ENCODE measurements at places on chromosomes 1 and 21.
A peak's percentile ranks its signal among the peaks of the same experiment; 100 is the strongest.

DNA sequence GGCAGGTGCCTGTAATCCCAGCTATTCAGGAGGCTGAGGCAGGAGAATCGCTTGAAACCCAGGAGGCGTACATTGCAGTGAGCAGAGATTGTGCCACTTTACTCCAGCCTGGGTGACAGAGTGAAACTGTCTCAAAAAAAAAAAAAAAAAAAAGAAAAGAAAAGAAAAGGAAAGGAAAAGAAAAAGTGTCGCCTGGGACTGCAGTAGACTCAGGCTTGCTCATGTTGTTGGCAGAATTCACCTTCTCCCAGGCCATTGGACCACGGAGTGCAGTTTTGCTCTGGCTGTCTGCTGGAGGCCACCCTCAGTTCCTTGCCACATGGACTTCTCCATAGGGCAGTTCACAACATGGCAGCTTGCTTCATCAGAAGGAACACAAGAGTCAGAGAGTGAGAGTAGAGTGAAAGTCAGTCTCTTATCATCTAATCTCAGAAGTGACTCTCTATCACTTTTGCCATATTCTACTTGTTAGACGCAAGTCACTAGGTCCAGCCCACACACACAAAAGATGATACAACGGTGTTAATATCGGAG lies 29.2 kb downstream of the BCAS2 start:
- no peaks in the 10 kb centered on the region for H3K36me3 ChIP-seq
- no peak overlapping the region for H3K4me3 ChIP-seq
- DNase-seq = no peak
- H3K4me1 ChIP-seq = no peaks in the 10 kb centered on the region
- no peaks in the 10 kb centered on the region for H3K27me3 ChIP-seq

- H3K4me3 ChIP-seq = no peak overlapping the region
- H3K27me3 ChIP-seq = peaks cover 3% of the 10 kb centered on the region
- DNase-seq = no peak
- H3K4me1 ChIP-seq = no peaks in the 10 kb centered on the region
- H3K27ac ChIP-seq = no peak overlapping the region
These were observed 874.2 kb upstream of the ADGRL2 start for GRCh38 chr1:80926531-80926930.

DNA sequence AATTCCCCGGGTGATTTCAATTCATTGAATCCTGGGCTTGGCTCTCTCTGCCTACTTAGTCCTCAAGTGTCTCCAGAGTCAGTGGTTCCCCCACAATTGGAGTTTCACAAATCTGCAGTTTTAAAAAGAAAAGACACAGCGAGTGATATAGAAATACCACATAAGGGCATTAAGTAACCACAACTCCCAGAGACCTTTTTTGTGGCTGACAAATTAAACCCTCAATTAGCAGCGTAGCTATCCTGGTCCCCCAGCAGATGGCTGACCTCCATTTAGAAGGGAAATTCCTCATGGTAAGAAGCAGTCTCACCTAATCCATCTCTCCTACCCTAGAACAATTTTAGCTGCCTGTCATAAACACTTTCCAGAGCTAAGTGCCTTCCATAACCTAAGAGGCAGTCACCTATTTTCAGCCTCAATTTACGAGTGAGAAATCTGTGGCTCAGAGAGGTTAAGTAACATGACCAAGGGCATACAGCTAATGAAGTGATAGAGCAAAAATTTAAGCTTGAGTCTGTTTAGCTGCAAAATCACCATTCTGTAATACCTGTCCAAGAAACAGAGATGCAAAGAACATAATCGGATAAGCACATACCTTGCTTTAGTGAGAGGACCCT lies 56.0 kb upstream of the NBPF3 start:
- no peak for DNase-seq
- H3K36me3 ChIP-seq = peaks cover 11% of the 10 kb centered on the region
- H3K27ac ChIP-seq = no peak overlapping the region
- peaks cover 22% of the 10 kb centered on the region for H3K4me1 ChIP-seq
- H3K4me3 ChIP-seq = no peak overlapping the region

DNA sequence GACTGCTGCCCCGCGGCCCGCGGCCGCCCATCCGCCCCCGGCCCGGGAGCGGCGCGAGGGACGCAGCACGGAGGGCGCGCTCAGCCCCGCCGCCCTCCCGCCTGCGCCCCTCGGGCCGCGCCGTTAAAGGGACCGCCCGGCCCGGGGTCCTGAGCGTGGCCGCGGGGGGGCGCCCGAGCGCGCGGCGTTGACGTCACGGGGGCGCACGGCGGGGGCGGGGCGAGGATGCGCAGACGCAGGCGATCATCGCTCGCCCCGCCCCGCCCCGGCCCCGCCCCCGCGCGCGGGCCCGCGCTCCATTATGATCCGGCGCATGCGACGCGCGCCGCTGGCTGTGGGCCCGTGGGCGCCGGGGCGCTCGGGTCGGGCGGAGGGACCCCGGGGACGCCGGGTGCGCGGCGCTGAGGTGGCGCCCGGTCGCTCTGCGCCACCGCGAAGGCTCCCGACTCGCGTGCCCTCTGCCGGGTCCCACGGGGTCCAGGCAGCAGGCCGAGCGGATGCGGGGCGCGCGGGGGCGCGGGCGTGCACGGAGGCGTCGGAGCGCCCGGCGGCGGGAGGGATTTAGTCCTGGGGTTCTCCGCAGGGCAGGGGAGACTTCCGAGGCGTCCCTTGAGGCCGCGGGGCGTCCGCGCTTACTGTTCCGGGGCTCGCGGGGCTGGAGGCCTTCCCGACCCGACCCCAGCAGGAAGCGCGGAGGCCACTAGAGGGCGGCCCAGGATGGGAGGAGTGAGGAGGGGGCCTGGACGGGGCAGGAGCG lies at the start of gene DVL1:
Gene DVL1 (minus strand): TSS at position 163 of the 757 bp plus-strand sequence. CDS start 353 bp downstream, outside the sequence.
- no peaks in the 10 kb centered on the region for H3K36me3 ChIP-seq
- no peak within 1 kb of the TSS for H3K27ac ChIP-seq
- peaks cover 27% of the 10 kb centered on the region for H3K4me1 ChIP-seq
- peaks cover 11% of the 10 kb centered on the region for H3K27me3 ChIP-seq

DNA sequence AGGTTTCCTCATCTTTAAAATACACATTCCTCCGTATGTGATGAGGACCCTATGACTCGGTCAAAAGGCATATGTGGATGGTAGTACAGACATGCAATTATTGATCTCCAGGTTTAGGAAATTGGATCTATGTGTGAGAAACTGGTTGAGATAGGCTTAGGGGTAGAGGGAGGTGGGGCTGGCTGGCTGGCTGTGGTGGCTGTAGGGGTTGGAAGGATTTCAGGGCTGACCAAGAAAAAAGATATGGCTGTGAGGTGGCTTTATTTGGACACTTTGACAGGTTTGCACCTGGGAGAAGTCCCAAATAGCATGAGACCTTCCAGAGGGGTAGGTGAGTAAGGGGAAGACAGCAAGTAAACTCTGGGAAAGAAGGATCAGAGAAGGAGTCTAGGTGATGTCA lies 39.6 kb upstream of the ADAM30 start:
- H3K36me3 ChIP-seq = peaks cover 46% of the 10 kb centered on the region
- H3K27ac ChIP-seq = no peak overlapping the region
- no peak overlapping the region for H3K4me3 ChIP-seq
- no peaks in the 10 kb centered on the region for H3K27me3 ChIP-seq

- H3K36me3 ChIP-seq = no peaks in the 10 kb centered on the region
- no peak overlapping the region for H3K27ac ChIP-seq
- H3K4me1 ChIP-seq = peaks cover 24% of the 10 kb centered on the region
- no peak for DNase-seq
These were observed 9.3 kb downstream of the FAM151A start for GRCh38 chr1:54614024-54614423.

GRCh38 chr1:85467929-85468540 lies 3.1 kb upstream of the DDAH1 start:
- peaks cover 23% of the 10 kb centered on the region for H3K4me1 ChIP-seq
- H3K27ac ChIP-seq = no peak overlapping the region
- H3K36me3 ChIP-seq = no peaks in the 10 kb centered on the region
- no peak overlapping the region for H3K4me3 ChIP-seq
- H3K27me3 ChIP-seq = peaks cover 37% of the 10 kb centered on the region

GRCh38 chr1:38152351-38153065 lies 105.9 kb upstream of the POU3F1 start:
- DNase-seq = no peak
- H3K4me3 ChIP-seq = no peak overlapping the region
- peaks cover 29% of the 10 kb centered on the region for H3K4me1 ChIP-seq
- H3K27ac ChIP-seq = no peak overlapping the region

GRCh38 chr1:50808296-50808695 lies 151.8 kb downstream of the FAF1 start:
- no peak overlapping the region for H3K27ac ChIP-seq
- peaks cover 19% of the 10 kb centered on the region for H3K4me1 ChIP-seq
- no peaks in the 10 kb centered on the region for H3K27me3 ChIP-seq
- no peak overlapping the region for H3K4me3 ChIP-seq

GRCh38 chr21:28142697-28143096 lies 850.0 kb downstream of the LTN1 start:
- no peak overlapping the region for H3K4me3 ChIP-seq
- peaks cover 4% of the 10 kb centered on the region for H3K36me3 ChIP-seq
- no peak for DNase-seq
- H3K27ac ChIP-seq = no peak overlapping the region

GRCh38 chr21:38847556-38847955 lies 41.8 kb downstream of the ETS2 start:
- no peak for DNase-seq
- no peak overlapping the region for H3K27ac ChIP-seq
- no peak overlapping the region for H3K4me3 ChIP-seq
- H3K4me1 ChIP-seq = peaks cover 6% of the 10 kb centered on the region

DNA sequence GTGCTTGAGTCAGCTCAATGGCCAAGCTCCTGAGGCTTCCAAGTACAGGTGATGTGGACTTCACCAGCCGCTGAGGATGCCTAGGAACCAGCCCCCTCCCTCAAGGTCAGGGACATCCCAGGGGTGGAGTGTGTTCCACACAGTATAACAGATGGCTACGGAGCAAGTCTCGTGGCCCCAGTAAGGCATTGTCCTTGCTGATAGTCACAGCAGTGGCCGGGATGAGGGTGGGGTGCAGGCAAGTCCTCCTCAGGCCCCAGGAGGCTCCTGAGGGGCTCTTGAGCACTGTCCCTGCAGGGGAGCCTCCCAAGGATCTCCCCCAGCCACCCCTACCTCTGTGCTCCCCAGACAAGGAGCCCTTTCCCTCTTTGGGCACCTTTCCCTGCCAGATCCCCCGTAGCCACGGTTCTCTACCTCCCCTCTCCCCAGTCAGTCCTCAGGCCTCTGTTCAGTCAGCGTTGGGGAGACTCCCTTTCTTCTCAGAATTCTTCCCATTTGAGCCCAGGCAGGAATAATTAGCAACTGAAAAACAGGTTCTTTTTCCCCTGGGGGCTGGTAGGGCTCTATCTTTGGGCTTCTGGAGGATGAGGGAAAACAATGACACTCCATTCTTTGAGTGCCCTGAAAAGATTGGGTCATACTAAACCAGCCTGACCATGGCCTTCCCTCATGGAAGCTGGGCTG lies 7.1 kb upstream of the THEM5 start:
- H3K4me3 ChIP-seq = no peak overlapping the region
- no peak overlapping the region for H3K27ac ChIP-seq
- H3K4me1 ChIP-seq = peaks cover 21% of the 10 kb centered on the region
- peak; percentile 35 for DNase-seq
- H3K36me3 ChIP-seq = no peaks in the 10 kb centered on the region
- peaks cover 94% of the 10 kb centered on the region for H3K27me3 ChIP-seq

GRCh38 chr1:159791461-159791860 lies 10.7 kb downstream of the DUSP23 start:
- H3K4me3 ChIP-seq = no peak overlapping the region
- H3K27ac ChIP-seq = no peak overlapping the region
- no peaks in the 10 kb centered on the region for H3K4me1 ChIP-seq
- no peak for DNase-seq
- no peaks in the 10 kb centered on the region for H3K36me3 ChIP-seq
- H3K27me3 ChIP-seq = no peaks in the 10 kb centered on the region

DNA sequence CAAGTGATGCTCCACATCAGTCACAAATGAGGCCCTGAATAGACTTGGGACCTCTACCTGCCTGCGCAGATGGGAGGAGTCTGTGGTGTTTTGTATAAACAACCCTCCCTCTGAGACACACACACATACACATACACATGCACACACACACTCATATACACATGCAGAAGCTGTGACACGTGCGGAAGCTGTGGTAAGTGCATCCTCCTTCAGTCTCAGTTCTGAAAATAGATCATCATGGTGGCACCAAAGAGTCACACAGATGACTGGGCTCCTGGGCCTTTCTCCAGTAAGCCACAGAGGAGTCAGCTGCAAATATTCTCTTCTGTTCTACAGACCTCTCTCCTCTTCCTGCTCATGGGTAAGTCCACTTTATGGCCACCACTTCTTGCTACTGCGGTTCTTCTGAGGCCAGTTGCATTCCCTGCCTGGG lies at the start of gene LY9:
Gene LY9 (plus strand): TSS at position 224 of the 433 bp plus-strand sequence. CDS start 14 bp downstream, at position 238.
- H3K4me3 ChIP-seq = no peak within 1 kb of the TSS
- H3K36me3 ChIP-seq = no peaks in the 10 kb centered on the region
- no peak within 1 kb of the TSS for H3K27ac ChIP-seq
- DNase-seq = no peak
- no peaks in the 10 kb centered on the region for H3K27me3 ChIP-seq

GRCh38 chr1:32769524-32770220 lies 47.5 kb downstream of the YARS1 start:
- H3K27me3 ChIP-seq = no peaks in the 10 kb centered on the region
- no peak overlapping the region for H3K27ac ChIP-seq
- DNase-seq = no peak
- peaks cover 61% of the 10 kb centered on the region for H3K4me1 ChIP-seq
- H3K4me3 ChIP-seq = no peak overlapping the region
- peaks cover 21% of the 10 kb centered on the region for H3K36me3 ChIP-seq

DNA sequence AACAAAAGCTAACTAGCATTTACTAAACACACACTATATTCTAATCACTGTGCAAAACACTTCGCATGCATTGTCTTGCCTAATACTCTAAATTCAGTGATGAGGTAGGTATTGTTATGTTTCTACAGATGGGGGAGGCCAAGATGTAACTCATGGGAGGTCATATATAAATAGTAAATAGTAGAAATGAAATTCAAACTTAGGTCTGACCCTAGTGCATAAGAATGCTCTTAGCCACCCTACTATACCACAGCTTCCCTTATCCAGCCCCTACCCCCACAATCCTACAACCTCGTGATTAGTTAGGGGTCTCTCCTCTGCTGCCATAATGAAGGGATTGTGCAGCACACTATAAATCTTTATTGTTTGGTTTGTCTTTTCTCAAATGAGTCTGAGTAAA lies 3.3 kb downstream of the PFDN2 start:
- no peak overlapping the region for H3K4me3 ChIP-seq
- no peak overlapping the region for H3K27ac ChIP-seq
- H3K4me1 ChIP-seq = peaks cover 24% of the 10 kb centered on the region
- no peak for DNase-seq
- H3K27me3 ChIP-seq = no peaks in the 10 kb centered on the region

DNA sequence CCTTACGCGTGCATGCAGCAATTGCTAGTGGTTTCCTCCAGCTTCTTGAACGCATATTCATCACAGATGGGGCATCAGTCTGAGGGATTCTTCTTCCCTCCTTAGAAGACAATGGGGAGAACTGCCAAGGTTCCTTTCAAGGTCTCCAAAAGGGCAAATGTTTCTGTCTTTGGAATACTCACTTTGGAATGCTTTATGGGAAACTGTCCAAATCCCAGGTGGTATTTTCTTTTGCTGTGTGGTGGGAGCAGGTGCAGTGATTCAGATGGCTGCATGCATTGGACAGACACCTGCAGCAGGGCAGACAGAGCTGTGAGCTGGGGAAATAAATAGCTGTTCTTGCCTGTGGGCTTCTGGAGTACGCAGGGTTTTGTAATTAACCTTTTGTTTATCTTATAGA lies 40.5 kb downstream of the URB2 start:
- no peaks in the 10 kb centered on the region for H3K27me3 ChIP-seq
- H3K36me3 ChIP-seq = peaks cover 9% of the 10 kb centered on the region
- DNase-seq = no peak
- H3K4me1 ChIP-seq = peaks cover under 1% of the 10 kb centered on the region
- H3K4me3 ChIP-seq = no peak overlapping the region

GRCh38 chr1:5743435-5744095 lies 248.7 kb downstream of the NPHP4 start:
- peaks cover 11% of the 10 kb centered on the region for H3K4me1 ChIP-seq
- no peak for DNase-seq
- no peak overlapping the region for H3K4me3 ChIP-seq
- H3K27me3 ChIP-seq = no peaks in the 10 kb centered on the region
